ENCODE measurements at places on chromosomes 1 and 21. TPM values are rescaled to one million over a fixed set of nuclear protein-coding genes. Genes with fewer than 3 reads are reported as not detected.

- H3K36me3 ChIP-seq, result no peaks in the 10 kb centered on the region
- peaks cover 53% of the 10 kb centered on the region for H3K27me3 ChIP-seq
- DNase-seq, result no peak
- no peak overlapping the region for H3K27ac ChIP-seq
- no peak overlapping the region for H3K4me3 ChIP-seq
These were observed 6.1 kb downstream of the SORT1 start for GRCh38 chr1:109391626-109392025.

CYP4Z1 gene
- not detected for total RNA-seq

- H3K4me1 ChIP-seq, result peaks cover 23% of the 10 kb centered on the region
- no peak for DNase-seq
- peak overlapping the region; percentile 24 for H3K27ac ChIP-seq
- peaks cover 32% of the 10 kb centered on the region for H3K27me3 ChIP-seq
- no peak overlapping the region for H3K4me3 ChIP-seq
These were observed 2.4 kb downstream of the RAP1GAP start for GRCh38 chr1:21666576-21667320.

DNA sequence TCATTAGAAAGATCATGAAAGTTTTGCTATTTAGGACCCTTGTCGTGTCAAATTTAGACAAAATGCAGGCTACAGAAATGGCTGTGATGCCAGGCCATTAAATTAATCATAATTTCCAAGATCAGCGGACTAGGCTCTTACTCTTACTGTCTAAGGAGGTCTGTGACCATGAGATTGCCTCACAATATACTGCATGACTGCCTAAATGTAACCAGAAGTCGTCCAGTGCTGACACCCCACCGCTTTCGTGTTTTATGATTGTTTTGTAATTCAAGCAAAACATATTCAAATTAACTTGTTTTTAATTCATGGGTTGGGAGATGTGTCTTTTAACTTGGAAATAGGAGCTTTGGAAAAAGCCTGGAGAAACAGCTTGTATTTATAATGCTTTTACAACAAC lies 947.5 kb downstream of the BRINP3 start:
- no peaks in the 10 kb centered on the region for H3K27me3 ChIP-seq
- H3K4me3 ChIP-seq, result no peak overlapping the region
- no peak for DNase-seq
- no peaks in the 10 kb centered on the region for H3K36me3 ChIP-seq

PDC gene
- not detected for total RNA-seq

- H3K27me3 ChIP-seq, result no peaks in the 10 kb centered on the region
- peaks cover 53% of the 10 kb centered on the region for H3K4me1 ChIP-seq
- H3K4me3 ChIP-seq, result peak overlapping the region; percentile 85
- H3K36me3 ChIP-seq, result peaks cover 11% of the 10 kb centered on the region
- peak overlapping the region; percentile 95 for H3K27ac ChIP-seq
These were observed 3.0 kb downstream of the ATP2B4 start for GRCh38 chr1:203629507-203630082.

- H3K4me1 ChIP-seq, result peaks cover 9% of the 10 kb centered on the region
- no peak overlapping the region for H3K27ac ChIP-seq
- H3K27me3 ChIP-seq, result no peaks in the 10 kb centered on the region
- H3K4me3 ChIP-seq, result no peak overlapping the region
- H3K36me3 ChIP-seq, result peaks cover 78% of the 10 kb centered on the region
These were observed 27.1 kb downstream of the MRAP start for GRCh38 chr21:32325706-32326105.

GRCh38 chr1:219081943-219082925 lies 91.4 kb upstream of the LYPLAL1 start:
- peaks cover 8% of the 10 kb centered on the region for H3K27me3 ChIP-seq
- no peak overlapping the region for H3K4me3 ChIP-seq
- no peak overlapping the region for H3K27ac ChIP-seq
- DNase-seq, result no peak

DNA sequence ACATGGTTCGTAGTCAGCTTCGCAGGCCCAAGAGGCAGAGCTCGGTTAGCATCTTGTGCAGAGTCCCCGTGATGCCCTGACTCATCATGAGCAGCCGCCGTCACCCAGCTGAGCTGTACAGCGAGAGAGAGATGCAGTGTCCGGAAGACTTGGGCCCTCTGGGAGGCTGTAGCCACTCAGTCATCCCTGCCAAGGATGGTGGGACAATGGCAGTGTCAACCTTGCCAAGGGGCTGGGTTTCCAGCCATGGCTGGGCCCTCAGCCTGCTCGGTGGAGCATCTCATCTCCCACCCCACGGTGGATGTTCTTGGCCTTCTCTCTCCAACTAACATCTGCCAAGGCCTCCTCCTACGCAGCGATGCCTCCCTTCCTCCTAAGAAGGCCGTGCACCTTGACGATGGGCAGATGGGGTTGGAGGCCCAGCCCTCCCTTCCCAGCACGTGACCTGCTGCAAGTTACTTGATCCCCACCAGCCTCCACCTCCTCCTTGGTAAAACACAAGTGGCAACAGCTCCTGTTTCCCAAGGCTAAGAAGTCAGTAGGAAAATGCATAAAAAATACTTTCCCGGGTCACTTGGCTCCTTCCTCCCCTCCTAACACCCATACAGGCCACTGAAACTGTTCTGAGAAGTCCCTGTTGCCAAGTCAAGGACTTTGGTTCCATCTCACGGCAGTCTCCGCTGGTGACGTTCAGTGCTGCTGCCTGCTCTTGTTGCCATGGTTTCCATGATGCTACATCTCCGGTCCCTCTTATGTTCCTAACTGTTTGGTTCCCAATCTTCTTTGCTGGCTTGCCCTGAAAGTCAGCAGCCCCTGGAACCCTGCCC lies 384.7 kb upstream of the VAMP3 start:
- no peak for DNase-seq
- no peak overlapping the region for H3K27ac ChIP-seq
- H3K4me3 ChIP-seq, result no peak overlapping the region
- no peaks in the 10 kb centered on the region for H3K4me1 ChIP-seq
- H3K36me3 ChIP-seq, result no peaks in the 10 kb centered on the region

ANGPTL3 gene
- not detected for total RNA-seq

DNA sequence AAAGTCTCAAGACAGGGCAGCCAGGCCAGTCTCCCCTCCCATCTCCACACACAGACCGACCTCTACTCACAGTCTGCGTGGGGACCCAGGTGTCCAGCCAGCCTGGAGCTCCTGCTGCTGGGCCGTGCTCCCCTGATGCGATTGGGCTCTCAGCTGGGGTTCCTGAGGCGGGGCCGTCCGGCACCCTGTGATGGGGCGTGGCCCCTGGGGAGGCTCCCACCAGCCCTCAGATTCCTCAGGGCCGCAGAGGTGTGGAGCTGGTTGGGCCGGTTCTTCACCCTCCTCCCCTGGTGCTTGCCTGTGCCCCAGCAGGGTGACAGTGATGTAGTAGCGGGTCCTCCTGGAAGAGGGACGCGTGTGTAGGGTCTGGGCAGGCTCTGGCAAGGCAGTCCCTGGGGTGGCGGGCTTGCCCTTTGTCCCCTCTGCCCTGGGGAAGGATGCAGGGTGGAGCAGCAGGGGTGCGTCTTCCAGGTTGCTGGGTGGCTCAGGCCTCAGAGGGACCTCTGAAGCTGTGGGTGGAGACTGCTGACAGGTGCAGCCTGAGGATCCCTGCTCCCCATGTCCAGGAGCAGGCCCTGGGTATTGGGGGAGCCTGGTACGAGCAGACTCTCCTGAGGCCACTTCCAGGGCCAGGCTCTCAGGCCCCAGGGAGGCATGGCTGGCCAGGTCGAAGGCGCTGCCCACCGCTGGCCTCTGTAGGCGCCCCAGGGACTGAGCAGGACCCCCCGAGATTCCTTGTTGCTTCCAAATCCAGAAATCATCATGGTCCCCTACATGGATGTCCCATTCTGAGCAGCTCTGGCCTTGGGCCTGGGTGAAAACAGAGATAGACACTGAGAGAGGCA lies at the start of gene CRYBG2:
CRYBG2 (minus strand) TSS at position 155 of the 845 bp plus-strand sequence. CDS start 7,473 bp downstream, outside the sequence.
- H3K36me3 ChIP-seq, result no peaks in the 10 kb centered on the region
- no peak within 1 kb of the TSS for H3K4me3 ChIP-seq
- no peak for DNase-seq
- H3K4me1 ChIP-seq, result peaks cover 8% of the 10 kb centered on the region
- H3K27me3 ChIP-seq, result no peaks in the 10 kb centered on the region

GRCh38 chr1:183764981-183765380 lies 39.9 kb upstream of the RGL1 start:
- H3K27ac ChIP-seq, result no peak overlapping the region
- no peak for DNase-seq
- H3K36me3 ChIP-seq, result peaks cover 14% of the 10 kb centered on the region
- H3K4me1 ChIP-seq, result no peaks in the 10 kb centered on the region
- no peaks in the 10 kb centered on the region for H3K27me3 ChIP-seq
- H3K4me3 ChIP-seq, result no peak overlapping the region
